ENCODE measurements at places on chromosomes 12 and 14.

GRCh38 chr14:52835122-52835903, 43.9 kb upstream of the GNPNAT1 start:
- no peaks in the 10 kb centered on the region for H3K36me3 ChIP-seq
- H3K27ac ChIP-seq: no peak overlapping the region
- H3K4me3 ChIP-seq: no peak overlapping the region
- H3K4me1 ChIP-seq: no peaks in the 10 kb centered on the region

- no peaks in the 10 kb centered on the region for H3K36me3 ChIP-seq
- no peaks in the 10 kb centered on the region for H3K4me1 ChIP-seq
- H3K27me3 ChIP-seq: no peaks in the 10 kb centered on the region
- no peak overlapping the region for H3K27ac ChIP-seq
- DNase-seq: peak; percentile 0
- H3K4me3 ChIP-seq: no peak overlapping the region
Measured at GRCh38 chr12:117441751-117442150, 80.3 kb upstream of the NOS1 start.

DNA sequence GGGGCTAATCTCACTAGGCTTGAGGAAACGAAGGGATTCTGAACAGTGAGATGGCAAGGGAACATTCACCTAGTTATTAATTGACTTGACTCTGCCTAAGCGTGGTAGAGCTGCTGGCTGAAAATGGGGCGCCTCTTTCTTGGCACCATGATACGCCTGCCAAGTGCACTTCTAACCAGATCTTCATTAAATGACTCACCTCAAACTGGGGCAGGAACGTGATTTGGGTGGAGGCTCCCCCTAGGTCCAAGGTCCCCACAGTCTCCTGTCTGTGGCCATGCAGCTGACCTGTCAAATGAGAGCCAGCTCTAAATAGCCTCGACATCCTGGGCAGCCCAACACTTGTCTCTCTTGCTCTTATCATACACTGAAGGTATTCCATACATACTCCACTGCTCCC, 26.0 kb downstream of the COQ6 start:
- H3K36me3 ChIP-seq: no peaks in the 10 kb centered on the region
- H3K4me3 ChIP-seq: no peak overlapping the region
- H3K27me3 ChIP-seq: no peaks in the 10 kb centered on the region

GRCh38 chr12:53453953-53454640, 2.2 kb downstream of the PCBP2 start:
- peaks cover 50% of the 10 kb centered on the region for H3K36me3 ChIP-seq
- H3K27me3 ChIP-seq: no peaks in the 10 kb centered on the region
- H3K27ac ChIP-seq: peak overlapping the region; percentile 99
- H3K4me1 ChIP-seq: peaks cover 36% of the 10 kb centered on the region
- DNase-seq: no peak

DNA sequence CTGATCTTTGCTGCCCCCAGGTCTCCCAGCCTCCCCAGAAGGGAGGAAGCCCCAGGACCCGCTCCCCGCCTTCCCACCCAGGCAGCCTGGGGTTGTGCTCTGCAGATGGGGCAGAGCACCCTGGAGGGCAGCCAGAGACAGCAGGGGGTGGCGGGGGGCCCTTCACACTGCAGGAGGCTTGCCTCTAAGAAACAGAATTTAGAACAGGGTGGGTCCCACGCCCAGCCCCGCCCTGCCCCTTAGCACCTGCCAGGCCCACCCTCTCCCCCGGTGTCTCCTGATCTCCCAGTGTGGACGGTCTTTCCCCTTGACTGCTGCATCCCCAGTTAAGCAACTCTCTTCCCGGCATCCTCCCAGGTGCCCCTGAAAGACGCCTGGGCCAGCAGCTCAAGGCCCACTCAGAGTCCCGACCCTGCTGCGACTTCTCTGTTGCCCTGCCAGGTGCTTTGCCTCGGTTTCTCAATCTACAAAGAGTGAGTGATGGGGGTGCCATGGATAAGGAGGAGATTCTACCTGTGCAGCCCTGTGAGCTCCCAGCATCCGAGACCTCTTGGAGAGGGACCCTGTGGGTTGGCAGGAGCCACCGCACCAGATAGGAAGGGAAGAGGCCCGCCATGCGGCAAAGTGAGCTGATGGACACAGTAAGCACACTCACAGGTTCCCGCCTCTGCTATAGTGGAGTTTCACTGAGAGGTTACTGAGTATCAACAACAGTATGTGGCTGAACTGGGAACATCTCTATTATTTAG, 327.1 kb upstream of the FKBP4 start:
- DNase-seq: no peak
- H3K27ac ChIP-seq: no peak overlapping the region
- H3K4me3 ChIP-seq: no peak overlapping the region
- H3K4me1 ChIP-seq: no peaks in the 10 kb centered on the region

GRCh38 chr12:91866566-91866965, 279.1 kb downstream of the BTG1 start:
- H3K27me3 ChIP-seq: no peaks in the 10 kb centered on the region
- no peak overlapping the region for H3K4me3 ChIP-seq
- no peak for DNase-seq
- no peak overlapping the region for H3K27ac ChIP-seq

DNA sequence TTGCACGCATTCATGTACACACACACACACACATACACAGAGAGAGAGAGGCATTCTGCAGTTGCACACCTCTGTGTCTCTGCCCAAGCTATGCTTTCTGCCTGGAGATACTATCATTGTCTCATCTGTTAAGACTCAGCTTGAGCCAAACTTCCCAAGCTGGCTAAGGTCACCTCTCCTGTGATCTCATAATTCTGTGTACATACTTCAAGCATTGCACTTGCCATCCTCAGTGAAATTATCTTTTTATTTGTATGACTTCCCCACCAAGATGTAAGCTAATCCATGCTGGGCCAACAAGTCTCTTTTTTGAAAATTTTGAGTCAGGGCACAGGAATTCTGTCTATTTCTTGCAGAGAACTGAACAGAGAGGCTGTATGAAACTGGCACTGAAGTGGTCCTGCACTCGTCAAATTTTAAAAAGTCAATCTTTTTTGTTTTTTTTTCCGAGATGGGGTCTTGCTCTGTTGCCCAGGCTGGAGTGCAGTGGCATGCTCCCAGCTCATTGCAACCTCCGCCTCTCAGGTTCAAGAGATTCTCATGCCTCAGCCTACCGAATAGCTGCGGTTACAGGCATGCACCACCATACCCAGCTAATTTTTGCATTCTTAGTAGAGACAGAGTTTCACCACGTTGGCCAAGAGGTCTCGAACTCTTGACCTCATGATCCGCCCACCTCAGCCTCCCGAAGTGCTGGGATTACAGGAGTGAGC, 44.3 kb downstream of the TMTC1 start:
- H3K4me1 ChIP-seq: peaks cover 45% of the 10 kb centered on the region
- DNase-seq: no peak
- H3K27me3 ChIP-seq: no peaks in the 10 kb centered on the region
- no peak overlapping the region for H3K4me3 ChIP-seq

GRCh38 chr12:115870510-115870909, 407.0 kb downstream of the MED13L start:
- H3K4me1 ChIP-seq: peaks cover 29% of the 10 kb centered on the region
- peak overlapping the region; percentile 15 for H3K27ac ChIP-seq
- H3K4me3 ChIP-seq: no peak overlapping the region
- H3K27me3 ChIP-seq: no peaks in the 10 kb centered on the region

DNA sequence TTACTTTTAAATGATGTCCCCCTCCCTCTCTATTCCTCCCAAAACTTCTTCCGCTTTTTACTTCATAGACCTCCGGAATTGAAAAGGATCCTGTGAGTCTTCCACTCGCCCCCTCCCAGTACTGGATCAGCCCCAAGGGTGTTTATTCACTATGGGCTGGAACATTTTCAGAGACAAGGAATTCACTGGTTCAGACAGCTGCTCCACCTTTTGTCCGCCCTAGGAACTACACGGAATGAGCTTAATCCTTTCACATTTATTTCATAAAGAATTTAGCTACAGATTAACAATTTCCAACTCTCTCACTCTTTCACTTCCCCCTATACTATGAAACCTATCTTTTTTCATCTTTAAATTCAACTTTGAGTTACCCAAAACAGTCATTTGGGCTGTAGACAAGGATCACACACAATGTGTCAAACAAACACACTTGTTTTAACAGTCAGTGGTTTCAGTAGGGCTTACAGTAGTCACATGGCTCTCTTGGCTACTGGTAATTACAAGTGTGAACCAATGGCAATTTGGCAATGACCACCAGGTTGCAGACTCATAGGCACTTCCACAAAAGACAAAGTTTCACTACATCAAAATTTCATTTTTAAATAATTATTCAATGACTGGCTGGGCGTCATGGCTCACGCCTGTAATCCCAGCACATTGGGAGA, 20.6 kb downstream of the CNIH1 start:
- peaks cover 3% of the 10 kb centered on the region for H3K36me3 ChIP-seq
- peak; percentile 71 for DNase-seq
- no peak overlapping the region for H3K4me3 ChIP-seq
- H3K4me1 ChIP-seq: no peaks in the 10 kb centered on the region

- peak; percentile 8 for DNase-seq
- H3K27me3 ChIP-seq: no peaks in the 10 kb centered on the region
- no peaks in the 10 kb centered on the region for H3K36me3 ChIP-seq
- H3K4me1 ChIP-seq: no peaks in the 10 kb centered on the region
- H3K27ac ChIP-seq: no peak overlapping the region
- H3K4me3 ChIP-seq: no peak overlapping the region
Measured at GRCh38 chr12:87253157-87253556, 776.0 kb downstream of the C12orf50 start.

DNA sequence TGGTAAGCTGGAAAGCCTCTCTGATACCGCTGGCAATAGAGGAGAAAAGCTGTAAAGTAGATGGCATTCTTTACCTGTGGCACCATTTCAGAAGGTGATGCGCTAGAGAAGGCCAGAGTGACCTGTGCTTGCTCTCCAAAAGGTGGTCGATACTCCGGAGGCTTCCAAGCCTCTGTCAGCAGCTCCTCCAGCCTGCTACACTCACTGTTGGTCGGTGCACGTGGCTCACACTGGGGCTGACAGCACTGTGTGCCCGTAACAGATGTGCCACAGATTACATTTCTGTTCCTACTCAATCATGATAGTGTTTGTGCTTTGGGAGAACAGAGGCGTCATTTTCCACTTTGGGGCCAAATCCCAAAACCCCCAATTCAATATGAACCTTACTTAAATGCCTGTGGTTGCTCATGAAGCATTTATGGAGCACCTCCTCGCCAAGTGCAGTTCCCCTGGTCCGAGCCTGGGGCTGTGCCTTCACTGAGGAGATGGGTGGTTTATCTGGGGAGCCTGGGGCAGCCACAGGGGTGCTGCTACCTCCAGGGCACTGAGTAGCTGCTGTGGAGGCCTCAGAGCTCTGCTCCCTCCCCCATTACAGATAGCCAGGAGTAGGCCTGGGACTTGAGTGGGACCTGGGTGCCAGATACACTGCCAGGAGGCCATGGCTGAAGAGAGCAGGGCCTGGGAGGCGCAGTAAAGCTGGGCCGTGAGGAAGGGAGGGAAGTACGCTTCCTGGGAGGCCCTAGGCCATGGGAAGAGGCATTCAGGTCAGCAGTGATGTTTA, 26.8 kb downstream of the CCNK start:
- no peaks in the 10 kb centered on the region for H3K27me3 ChIP-seq
- H3K36me3 ChIP-seq: peaks cover 43% of the 10 kb centered on the region
- H3K4me3 ChIP-seq: no peak overlapping the region

- DNase-seq: no peak
- H3K4me3 ChIP-seq: no peak overlapping the region
- H3K4me1 ChIP-seq: no peaks in the 10 kb centered on the region
- no peak overlapping the region for H3K27ac ChIP-seq
- H3K27me3 ChIP-seq: no peaks in the 10 kb centered on the region
Measured at GRCh38 chr12:56922031-56922430, 12.2 kb downstream of the SDR9C7 start.

GRCh38 chr14:27727251-27727770, 1039.3 kb upstream of the FOXG1 start:
- H3K27ac ChIP-seq: no peak overlapping the region
- no peak for DNase-seq
- H3K27me3 ChIP-seq: no peaks in the 10 kb centered on the region
- no peaks in the 10 kb centered on the region for H3K36me3 ChIP-seq

DNA sequence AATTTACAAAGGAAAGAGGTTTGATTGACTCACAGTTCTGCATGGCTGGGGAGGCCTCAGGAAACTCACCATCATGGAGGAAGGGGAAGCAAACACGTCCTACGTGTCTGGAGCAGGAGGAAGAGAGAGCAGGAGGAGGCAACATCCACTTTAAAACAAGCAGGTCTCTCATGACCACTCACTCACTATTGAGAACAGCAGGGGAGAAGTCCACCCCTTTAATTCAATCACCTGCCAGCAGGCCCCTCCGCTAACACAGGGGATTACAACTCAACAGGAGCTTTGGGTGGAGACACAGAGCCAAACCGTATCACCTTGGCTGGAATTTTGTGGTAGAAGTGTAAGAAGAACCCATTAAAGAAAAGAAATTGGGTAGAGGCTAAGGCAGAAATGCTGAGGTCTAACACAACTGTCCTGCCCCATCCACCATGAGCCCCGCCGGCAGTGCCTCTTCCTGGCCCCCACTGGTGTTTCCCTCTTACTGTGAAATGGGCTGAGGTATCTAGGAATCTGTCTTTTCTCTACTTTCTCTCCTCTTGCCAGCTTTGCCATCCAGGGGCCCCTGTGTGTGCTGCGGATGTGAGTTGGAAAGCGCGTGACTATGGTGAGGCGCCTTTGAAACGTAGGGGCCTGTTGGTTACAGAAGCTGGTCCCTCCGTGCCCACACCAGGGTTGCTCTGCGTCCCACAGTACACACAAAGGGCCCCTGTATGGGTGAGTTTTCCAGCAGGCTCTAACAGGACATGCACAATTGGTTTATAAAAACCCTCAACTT, 108.0 kb upstream of the TMEM132D start:
- DNase-seq: no peak
- H3K27ac ChIP-seq: no peak overlapping the region
- no peaks in the 10 kb centered on the region for H3K36me3 ChIP-seq
- no peak overlapping the region for H3K4me3 ChIP-seq
- H3K27me3 ChIP-seq: peaks cover 34% of the 10 kb centered on the region

DNA sequence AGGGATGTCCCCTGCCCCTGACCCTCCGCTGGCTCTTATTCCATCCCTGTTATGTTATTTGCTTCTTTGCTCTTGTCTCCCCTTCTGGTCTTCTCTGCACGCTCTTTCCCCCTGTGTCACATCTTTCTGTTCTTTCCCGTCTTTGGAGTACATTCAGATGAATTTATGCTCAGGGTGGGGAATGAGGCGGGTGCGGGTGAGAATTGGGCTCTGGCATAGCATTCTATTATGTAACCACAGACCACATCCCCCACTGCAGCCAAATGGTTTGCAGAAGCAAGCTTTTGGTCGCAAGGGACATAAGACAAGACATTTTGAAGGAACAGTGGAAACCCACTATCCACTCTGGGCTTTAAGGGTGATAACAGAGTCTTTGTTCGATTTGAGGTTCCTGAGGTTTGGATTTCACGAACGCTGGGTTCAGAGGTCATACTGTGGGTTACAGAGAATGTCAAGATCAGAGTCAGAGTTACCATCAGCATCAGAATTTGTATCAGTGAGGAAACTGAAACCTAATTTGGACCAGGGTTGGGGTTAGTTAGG, 3.8 kb downstream of the ENDOU start:
- H3K4me3 ChIP-seq: no peak overlapping the region
- no peaks in the 10 kb centered on the region for H3K27me3 ChIP-seq
- H3K36me3 ChIP-seq: no peaks in the 10 kb centered on the region
- peaks cover 25% of the 10 kb centered on the region for H3K4me1 ChIP-seq
- no peak overlapping the region for H3K27ac ChIP-seq

Data from cardiac muscle cell (in vitro differentiated cells and primary cell).